ENCODE measurements at places on chromosomes 11 and 22. TPM values are rescaled to one million over a fixed set of nuclear protein-coding genes. Genes with fewer than 3 reads are reported as not detected.

DNA sequence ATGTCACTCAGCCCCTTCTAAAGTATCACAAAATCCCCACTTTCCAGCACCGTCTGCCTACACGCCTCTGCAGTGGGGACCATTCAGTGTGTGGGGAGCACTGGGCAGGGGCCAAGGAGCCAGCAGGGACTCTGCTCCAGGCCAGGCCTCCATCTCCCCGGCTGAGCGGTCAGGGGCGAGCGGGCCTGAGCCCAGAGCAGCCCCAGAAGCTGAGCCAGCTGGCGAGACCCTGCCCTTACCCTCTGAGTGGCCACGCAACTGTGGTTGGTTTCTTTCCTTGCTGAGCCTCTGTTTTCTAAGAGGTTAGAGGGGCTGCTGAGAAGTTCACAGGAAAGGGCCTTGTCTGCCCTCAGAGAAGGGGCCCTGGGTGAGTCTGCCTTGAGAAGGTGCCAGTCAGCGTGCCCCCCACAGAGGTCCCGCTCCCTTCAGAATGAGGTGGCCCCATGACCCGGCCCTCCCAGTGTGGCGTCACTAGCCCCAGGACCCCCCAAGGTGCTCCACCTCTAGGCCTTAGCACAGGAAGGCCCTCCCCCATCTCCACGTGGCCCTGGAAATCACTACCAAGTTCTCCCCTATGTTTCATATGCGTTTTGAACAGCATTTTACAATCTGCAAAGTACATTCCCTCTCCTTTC, 46.9 kb downstream of the WNT11 start:
- no peaks in the 10 kb centered on the region for H3K4me1 ChIP-seq
- no peak for DNase-seq
- H3K27me3 ChIP-seq = no peaks in the 10 kb centered on the region
- H3K27ac ChIP-seq = no peak overlapping the region
- H3K4me3 ChIP-seq = no peak overlapping the region

Gene HDAC10
- 241 TPM for polyA plus RNA-seq

GRCh38 chr11:123707606-123708205, 33.8 kb downstream of the ZNF202 start:
- H3K4me1 ChIP-seq = peaks cover 1% of the 10 kb centered on the region
- peak; percentile 55 for DNase-seq
- no peaks in the 10 kb centered on the region for H3K27me3 ChIP-seq

Gene CD81
- polyA plus RNA-seq = 380 TPM

GRCh38 chr11:121310908-121311307, 18.3 kb downstream of the SC5D start:
- no peak overlapping the region for H3K4me3 ChIP-seq
- no peak for DNase-seq
- H3K4me1 ChIP-seq = peaks cover 26% of the 10 kb centered on the region
- H3K27me3 ChIP-seq = no peaks in the 10 kb centered on the region
- peaks cover 3% of the 10 kb centered on the region for H3K36me3 ChIP-seq

Gene UPK3A
- not detected for polyA plus RNA-seq

- no peaks in the 10 kb centered on the region for H3K36me3 ChIP-seq
- H3K4me1 ChIP-seq = no peaks in the 10 kb centered on the region
- no peak overlapping the region for H3K27ac ChIP-seq
- DNase-seq = no peak
- no peak overlapping the region for H3K4me3 ChIP-seq
Measured at GRCh38 chr22:43852573-43853327, 9.6 kb downstream of the SULT4A1 start.

- H3K4me1 ChIP-seq = no peaks in the 10 kb centered on the region
- H3K27ac ChIP-seq = no peak overlapping the region
- peaks cover 66% of the 10 kb centered on the region for H3K36me3 ChIP-seq
Measured at GRCh38 chr11:118488480-118489109, 38.7 kb upstream of the TTC36 start.

GRCh38 chr22:44143105-44143474, 37.6 kb upstream of the PARVG start:
- no peaks in the 10 kb centered on the region for H3K4me1 ChIP-seq
- no peaks in the 10 kb centered on the region for H3K36me3 ChIP-seq
- H3K27ac ChIP-seq = no peak overlapping the region
- DNase-seq = no peak
- no peaks in the 10 kb centered on the region for H3K27me3 ChIP-seq
- H3K4me3 ChIP-seq = no peak overlapping the region

All from B cell (primary cell).